Adrenal gland (tissue), 19 donors: ENCODE measurements at places on chromosomes 6 and 20. TPM values are rescaled to one million over a fixed set of nuclear protein-coding genes. Genes with fewer than 3 reads are reported as not detected.

SRMS gene
- total RNA-seq = not detected

DNA sequence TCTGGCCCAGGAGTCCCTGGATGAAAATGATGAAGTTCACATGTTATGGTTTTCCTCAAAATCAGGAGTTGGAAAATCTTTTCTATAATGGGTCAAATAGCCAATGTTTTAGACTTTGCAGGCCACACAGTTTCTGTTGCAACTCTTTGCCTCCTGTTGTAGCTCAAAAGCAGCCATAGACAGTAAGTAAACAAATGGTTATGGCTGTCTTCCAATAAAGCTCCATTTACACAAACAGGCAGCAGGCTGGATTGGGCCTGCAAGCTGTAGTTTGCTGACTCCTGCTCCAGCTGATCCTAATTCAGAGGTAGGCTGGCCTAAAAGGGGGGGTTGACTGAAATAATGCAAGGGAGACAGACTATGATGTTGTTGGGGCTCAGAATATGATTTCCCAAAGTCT, 33.0 kb downstream of the METTL24 start:
- no peak overlapping the region for H3K4me3 ChIP-seq
- no peaks in the 10 kb centered on the region for H3K27me3 ChIP-seq
- no peaks in the 10 kb centered on the region for H3K4me1 ChIP-seq
- DNase-seq = no peak

DNA sequence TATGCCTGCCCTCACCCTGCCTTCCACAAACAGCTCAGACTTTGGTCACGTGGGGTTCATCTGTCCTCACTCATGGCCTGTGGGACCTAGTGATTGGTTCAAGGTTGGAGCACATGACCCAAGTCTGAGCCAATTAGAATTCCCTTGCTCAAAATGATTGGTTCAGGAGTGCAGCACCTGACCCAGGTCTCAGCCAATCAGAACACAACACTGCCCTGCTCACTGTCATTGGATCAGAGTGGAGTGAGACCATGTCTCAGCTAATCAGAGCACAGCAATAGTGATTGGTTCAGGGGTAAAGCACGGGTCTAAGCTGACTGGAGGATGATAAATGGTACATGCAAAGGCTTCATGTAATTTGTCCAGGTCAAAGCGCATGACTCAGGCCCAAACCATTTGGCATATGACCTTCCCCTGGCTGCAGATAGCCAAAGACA, 102.2 kb downstream of the PREX1 start:
- H3K27me3 ChIP-seq = no peaks in the 10 kb centered on the region
- H3K36me3 ChIP-seq = no peaks in the 10 kb centered on the region
- H3K4me1 ChIP-seq = peaks cover 23% of the 10 kb centered on the region
- H3K4me3 ChIP-seq = no peak overlapping the region
- DNase-seq = peak; percentile 92
- H3K27ac ChIP-seq = peak overlapping the region; percentile 69

LY6G6F gene
- not detected for total RNA-seq

DNA sequence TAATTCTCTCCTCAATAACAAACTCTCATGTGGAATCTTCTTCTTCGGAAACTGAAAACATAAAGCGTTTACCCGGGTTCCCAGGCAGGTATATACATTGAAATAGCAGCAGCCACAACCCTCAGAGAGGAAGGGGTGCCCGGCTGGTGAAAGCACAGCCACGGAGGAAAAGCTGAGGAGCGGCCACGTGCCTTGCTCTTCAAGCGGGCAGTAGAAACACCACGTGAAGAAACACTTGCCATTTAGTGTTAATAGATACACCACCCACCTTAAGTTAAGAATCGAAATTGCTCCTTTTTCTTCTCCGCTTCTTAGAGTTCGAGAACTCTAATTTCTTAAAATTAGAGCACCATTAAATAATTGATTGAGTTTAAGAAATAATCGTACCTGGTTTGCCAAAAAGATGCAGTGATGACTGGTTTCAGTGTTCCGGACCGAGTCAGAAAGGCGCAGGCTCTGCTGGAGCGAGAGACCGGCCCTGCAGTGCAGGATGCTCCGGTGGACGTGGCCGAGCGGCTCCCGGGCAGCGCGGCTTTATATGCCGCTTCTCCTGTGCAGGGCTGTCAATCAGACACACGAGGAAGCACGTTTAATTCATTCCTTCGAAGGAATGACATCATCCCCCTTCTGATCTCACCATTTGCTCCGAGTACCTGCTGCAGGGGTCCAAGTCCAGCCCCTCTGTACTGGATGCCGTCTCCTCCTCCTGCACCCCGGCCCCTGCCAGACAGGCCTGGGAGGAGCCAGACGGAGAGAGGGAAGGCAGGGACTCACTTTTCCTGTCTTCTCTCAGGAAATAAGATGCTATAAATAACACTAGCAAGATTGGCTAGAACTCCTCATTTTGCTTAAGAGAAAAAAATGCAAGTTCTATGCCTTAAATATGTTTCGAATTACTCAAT, at the start of gene THBS2:
Gene THBS2 (minus strand): TSS at position 510 of the 902 bp plus-strand sequence. CDS start 3,062 bp downstream, outside the sequence.
- H3K27me3 ChIP-seq = peaks cover 4% of the 10 kb centered on the region
- no peak within 1 kb of the TSS for H3K27ac ChIP-seq
- H3K4me1 ChIP-seq = no peaks in the 10 kb centered on the region
- no peak for DNase-seq

ZNF341 gene
- 1.7 TPM for total RNA-seq

DNA sequence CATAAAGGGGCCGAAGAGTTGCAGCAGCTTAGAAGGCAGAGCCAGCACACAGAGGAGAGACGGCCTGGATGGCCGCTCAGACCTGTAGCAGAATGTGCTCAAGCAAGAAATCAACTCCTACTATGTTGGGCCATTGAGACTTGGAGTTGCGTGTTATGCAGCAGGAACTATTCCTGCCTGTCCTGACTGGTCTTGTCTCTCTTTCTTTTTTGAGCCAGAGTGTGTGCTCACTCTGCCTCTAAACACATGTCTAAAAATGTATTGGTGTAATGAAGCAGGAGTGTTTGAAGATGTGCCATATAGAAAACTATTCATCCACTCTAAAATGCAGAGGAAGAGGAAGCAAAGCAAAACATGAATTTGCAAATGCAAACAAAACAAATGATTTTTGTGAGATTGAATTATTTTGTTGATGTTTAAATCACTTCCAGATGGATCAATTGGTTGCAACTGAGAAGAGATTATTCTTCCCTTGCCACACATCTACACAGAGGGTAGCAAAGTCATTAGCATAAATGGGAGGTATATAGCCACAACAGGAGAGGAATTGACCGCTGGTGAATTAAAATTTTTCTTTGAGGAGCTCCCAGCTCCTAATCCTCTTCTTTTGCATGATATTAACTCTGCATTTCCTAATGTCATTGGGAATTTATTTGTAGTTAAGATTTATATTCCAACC, 20.4 kb upstream of the SYNJ2 start:
- no peaks in the 10 kb centered on the region for H3K27me3 ChIP-seq
- DNase-seq = no peak
- H3K27ac ChIP-seq = no peak overlapping the region
- no peaks in the 10 kb centered on the region for H3K36me3 ChIP-seq
- H3K4me1 ChIP-seq = no peaks in the 10 kb centered on the region
